ENCODE measurements at places on chromosomes 12 and 14.

DNA sequence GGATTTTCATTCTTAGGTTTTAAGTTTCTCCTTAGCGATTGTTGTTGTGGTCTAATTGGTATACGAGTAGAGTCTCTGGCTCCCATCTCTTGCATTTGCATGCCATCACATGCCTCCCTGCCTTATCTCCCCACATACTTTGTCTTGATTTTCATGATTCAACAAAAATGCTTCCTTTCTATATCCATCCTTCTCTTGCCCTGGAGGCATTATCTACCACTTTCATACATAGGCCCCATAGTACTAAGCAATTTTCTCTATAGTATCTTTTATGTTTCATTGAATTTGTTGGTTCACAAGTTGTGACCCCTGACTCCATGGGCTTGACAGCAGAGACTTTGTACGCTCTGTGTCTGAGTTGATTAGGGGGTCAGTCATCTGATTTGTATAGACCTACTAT lies 226.1 kb downstream of the ACSS3 start:
- no peak for DNase-seq

- no peak for DNase-seq
These were observed 10.7 kb upstream of the MCRS1 start for GRCh38 chr12:49578471-49579112.

DNA sequence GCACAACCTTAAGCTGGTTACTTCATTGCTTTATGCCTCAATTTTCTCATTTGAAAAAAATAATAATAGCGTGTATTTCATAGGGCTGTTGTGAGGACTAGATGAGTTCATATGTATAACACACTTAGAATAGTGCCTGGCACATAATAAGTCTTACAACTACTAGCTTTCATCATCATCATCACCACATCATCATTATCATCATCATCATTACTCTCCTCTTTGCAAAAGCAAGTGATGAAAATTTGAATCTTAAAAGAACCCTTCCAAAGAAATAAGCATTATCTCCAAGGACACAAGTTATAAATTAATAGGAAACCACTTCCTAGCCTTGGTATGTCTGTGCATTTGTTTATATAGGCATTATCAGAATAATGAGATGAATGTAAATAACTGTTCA lies 117.0 kb downstream of the ST8SIA1 start:
- DNase-seq: no peak

GRCh38 chr14:67166450-67166853 lies 22.8 kb upstream of the GARIN2 start:
- no peak for DNase-seq

- DNase-seq: no peak
These were observed 4.4 kb upstream of the C1RL start for GRCh38 chr12:7113389-7113871.

DNA sequence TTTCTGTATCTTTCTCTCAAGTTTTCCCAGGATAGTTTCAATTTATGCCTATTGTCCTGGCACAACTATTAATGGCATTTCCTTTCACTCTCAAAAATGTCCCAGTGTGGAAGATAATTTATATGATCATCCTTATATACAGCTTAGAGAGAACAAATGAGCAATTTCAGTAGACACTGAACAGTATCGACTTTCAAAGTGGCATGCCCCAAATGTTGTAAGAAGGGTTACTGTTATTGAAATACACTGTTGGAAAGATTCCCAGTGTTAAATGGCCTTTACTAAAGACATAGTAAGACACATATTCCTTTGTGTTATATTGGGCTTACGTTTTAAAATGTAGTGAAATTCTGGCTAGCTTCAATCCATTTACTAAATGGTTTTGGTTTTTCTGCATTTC lies 202.3 kb upstream of the CDKN3 start:
- no peak for DNase-seq

GRCh38 chr14:23638414-23639047 lies 2.4 kb downstream of the DHRS2 start:
- no peak for DNase-seq
